ENCODE measurements at places on chromosomes 6 and 20.

DNA sequence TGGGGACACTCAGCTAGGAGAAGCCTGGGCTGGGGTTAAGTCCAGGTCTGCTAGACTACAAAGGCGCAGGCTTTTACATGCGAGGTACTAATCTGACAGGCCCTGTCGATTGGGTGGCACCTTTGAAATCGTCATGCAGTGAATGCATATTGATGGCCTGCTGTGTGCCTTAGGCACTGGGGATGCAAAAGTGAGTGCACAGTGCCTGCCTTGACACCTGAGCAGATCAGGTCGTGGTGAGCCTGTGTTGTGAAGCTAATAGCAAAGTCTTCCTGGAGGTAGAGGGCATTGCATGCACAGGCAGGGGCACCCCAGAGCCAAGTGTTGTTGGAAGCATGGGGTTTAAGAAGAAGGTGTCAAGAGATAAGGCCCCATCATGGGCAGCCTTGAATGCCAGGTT, 16.9 kb downstream of the LRRC1 start:
- no peak for DNase-seq

DNA sequence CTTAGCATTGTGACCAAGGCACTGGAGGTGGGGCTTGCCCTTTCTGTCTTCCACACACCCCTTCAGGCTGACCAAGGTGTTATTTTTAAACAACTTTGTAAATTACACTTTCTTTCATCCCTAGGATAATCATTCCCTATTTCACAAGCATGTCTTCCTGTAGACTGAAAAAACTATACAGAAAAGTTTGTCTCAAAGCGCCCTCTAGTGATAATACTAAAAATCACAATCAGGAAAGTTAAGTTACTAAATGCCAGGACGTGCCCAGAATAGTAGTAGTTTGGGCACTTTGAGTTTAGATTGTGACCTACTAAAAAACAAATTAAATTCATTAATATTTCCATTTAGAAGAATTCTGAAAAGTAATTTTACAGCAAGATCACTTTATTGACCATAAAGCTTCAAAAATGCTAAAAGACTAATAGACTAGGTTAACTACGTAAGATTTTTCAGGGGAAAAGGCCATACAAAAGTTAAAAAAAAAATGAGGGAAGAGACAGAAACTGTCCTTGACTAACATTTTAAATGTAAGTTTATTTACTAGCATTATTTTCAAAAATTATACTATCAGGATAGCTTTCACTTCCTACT, 123.3 kb upstream of the DUSP22 start:
- DNase-seq, result peak; percentile 55

DNA sequence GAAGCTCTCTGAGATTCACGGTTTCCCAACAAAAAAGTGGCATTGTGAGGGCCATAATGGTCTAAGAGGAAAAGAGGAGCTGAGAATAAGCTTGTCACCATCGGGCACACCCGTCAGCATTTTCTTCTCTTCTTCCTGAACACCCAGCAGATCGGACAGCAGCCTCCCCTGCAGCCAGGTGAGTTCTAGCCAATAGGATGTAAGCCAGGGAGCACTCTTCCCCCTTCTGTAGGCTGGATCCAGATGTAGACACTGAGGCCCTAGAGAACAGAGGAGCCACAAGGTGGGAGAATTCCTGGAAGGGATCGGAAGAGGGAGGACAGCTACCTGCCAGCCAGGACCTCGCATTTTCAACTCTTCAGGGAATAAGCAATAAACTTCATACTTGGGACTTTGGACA, 228.0 kb downstream of the SYNDIG1 start:
- no peak for DNase-seq

GRCh38 chr6:113481910-113482309, 375.2 kb upstream of the MARCKS start:
- no peak for DNase-seq

DNA sequence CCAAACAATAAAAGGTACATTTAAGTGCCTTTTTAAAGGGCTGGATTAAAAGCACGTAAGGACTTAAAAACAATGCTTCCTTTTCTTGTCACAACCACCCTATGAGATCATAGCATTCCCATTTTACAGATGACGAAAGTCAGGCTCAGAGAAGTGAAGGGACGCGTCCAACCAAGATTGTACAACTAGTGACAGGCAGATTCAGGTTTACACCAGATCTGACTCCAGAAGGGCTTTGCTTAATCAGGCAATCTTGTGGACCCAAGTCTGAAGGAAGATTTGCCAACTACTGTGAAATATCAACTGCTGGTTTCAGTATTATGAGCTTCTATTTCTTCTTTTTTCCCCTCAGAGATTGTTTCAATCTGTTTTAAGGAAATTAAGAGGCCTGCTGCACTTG, 877 bp downstream of the ENPP4 start:
- peak; percentile 20 for DNase-seq

GRCh38 chr20:25571817-25572216, 13.5 kb downstream of the NINL start:
- no peak for DNase-seq

DNA sequence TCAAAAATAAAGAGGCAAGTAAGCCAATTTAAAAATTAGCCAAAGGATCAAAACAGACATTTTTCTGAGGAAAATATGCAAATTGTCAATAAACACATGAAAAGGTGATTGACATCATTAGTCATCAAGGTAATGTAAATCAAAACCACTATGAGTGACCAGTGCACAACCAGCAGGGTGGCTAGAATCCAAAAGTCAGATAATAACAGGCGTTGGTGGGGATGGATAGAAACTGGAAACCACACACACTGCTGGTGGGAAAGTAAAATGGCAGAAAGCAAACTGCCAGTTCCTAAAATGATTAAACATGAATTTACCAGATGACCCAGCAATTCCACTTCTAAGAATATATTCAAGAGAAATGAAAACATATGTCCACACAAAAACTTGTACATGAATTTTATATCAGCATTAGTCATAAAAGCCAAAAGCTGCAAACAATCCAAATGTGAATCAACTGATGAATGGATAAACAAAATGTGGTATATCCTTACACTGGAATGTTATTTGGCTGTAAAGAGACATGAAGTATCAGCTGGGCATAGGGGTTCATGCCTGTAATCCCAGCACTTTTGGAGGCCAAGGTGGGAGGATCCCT, 74.8 kb upstream of the MBOAT1 start:
- DNase-seq, result peak; percentile 61
